Vagina (tissue), 2 donors: ENCODE measurements at places on chromosomes 7 and 10.
A peak's percentile ranks its signal among the peaks of the same experiment; 100 is the strongest.

GRCh38 chr10:61410353-61411070, 42.7 kb downstream of the TMEM26 start:
- H3K27me3 ChIP-seq, result no peaks in the 10 kb centered on the region
- no peak overlapping the region for H3K27ac ChIP-seq
- H3K36me3 ChIP-seq, result no peaks in the 10 kb centered on the region
- H3K4me1 ChIP-seq, result no peaks in the 10 kb centered on the region
- DNase-seq, result no peak

DNA sequence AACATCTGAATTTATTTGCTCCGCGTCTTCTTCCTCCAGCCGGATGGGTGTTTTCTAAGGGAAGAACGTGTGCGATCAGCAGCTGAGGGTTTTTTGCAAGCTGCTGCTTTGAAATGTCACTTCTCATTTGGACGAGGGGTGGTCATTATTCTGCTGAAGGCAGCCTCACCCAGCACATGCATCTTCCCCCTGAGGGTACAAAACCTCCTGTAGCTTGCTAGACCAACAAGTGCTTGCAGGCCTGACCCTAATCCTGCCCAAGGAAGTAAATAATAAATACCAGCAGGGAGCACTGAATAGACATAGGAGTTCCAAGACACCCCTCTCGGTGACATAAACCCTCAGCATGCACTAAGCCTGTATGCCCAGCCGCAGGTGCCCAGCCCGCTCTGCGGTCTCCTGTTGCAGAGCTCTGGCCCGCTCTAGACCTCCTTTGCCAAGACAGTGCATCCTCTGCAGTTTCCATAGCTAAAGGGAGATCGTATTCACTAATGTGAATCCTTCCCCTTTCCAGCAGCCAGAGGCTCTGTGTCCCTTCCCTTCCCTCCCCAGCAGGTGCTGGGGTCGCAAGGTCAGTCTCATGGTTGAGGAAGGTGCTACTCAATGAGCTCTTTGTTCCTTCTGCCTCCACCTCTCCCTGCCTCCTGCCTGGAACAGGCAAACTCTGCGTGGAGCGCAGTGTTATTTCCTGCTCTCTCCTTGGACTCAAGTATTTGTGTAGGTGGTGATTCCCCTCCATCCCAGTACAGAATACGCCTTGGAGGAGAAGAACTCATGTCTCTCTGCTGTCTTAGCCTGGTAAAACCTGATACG, 36.6 kb downstream of the SBDS start:
- no peaks in the 10 kb centered on the region for H3K4me1 ChIP-seq
- H3K27me3 ChIP-seq, result no peaks in the 10 kb centered on the region
- H3K27ac ChIP-seq, result no peak overlapping the region
- no peak overlapping the region for H3K4me3 ChIP-seq
- DNase-seq, result no peak

DNA sequence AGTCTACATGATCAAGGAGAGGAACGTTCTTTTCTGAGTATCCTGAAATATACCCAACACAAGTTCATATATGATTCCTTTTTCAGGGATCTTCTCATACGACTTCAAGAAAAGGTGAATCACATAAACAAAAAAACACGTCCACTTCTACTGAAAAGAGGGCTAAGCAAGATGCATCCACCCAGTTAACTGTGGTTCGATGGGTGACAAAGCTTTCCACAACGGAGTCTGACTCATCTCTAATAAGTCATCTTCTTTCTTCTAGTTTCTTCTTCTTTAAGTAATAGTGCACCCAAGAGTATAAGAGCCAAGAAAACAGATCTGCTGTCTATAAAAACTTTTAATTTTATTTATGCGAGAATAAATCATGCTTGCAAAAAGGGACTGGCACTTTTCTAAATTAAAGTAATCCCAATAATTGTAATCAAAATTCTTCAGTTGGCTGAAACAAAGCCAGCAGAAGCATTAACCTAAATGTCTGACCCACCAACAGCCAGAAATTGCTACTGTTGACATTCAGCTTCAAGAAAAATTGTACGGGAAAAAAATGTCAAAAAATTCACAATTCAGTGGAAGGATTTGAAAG, 146.9 kb upstream of the ANK3 start:
- H3K27me3 ChIP-seq, result no peaks in the 10 kb centered on the region
- no peak for DNase-seq
- H3K36me3 ChIP-seq, result no peaks in the 10 kb centered on the region
- no peaks in the 10 kb centered on the region for H3K4me1 ChIP-seq
- no peak overlapping the region for H3K4me3 ChIP-seq

DNA sequence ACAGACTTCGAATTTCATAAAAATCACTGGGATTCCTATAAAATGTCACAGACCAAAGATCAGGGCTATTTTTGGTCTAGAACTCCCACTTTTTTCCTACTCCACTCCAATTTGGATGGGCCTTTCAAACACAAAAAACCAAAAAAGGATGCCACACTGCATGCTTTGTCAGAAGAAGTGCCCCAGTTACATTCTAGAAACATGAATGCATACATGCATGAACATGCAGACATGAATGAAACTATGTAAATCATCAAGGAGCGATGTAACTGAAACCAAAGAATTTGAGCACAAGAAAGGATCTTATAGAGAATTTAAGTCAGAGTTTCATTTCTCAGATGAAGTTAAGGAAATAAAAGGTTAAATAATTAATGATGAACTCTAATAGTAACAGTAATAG, 31.8 kb upstream of the FAM133B start:
- no peak for DNase-seq
- H3K36me3 ChIP-seq, result peaks cover 5% of the 10 kb centered on the region
- H3K27me3 ChIP-seq, result no peaks in the 10 kb centered on the region
- peak overlapping the region; percentile 35 for H3K27ac ChIP-seq

DNA sequence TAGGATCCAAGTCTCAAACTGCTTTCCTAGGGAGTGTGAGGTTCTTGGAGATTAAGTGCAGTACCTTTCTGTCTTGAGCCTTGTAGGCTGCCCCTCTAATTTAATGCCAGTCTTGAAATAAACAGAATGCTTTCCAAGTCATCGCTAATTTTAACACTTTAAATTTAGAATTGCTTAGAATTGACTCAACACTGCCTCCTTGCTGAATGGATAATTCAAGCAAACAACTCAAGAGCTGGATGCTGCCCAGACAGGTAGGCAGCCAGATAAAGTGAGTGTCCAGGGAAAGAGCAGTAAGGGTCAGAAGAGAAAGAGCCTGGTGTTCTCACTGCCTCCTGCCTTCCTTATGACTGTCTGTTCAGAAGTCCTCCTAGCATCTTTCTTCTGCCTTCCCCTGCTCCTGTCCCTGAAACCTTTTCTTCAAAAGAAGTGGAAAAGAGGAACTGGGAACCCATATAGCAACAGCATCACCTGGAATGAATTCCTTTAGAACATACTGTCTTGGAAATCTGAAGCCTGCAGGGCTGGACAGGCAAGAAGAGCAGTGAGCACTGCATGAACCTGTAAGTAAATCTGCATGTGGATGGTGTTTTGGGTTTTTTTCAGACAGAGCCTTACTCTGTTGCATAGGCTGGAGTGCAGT, 3.1 kb upstream of the GOT1 start:
- DNase-seq, result no peak
- no peak overlapping the region for H3K4me3 ChIP-seq
- peaks cover 35% of the 10 kb centered on the region for H3K4me1 ChIP-seq
- no peaks in the 10 kb centered on the region for H3K27me3 ChIP-seq
- H3K36me3 ChIP-seq, result no peaks in the 10 kb centered on the region
- H3K27ac ChIP-seq, result no peak overlapping the region

DNA sequence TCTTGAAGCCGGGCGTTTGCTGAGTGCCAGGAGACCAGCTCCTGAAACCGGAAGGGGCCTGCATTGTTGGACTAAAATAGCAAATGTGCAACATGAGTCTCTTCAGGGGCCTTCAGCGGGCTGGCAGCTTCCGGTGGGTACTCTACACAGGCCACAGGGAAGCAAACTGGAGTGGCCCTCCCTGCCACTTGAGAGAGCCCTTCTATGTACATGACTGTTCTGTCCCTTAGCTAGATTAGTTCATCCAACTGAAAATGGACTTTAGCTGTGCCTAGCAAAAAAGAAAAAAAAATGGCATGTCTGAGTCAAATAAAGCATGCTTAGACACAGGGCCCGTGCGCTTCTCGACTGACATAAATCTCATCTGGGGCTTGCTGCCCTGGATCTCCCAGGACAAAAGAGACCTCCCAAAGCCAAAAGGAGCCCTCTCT, 115.3 kb upstream of the TCF7L2 start:
- DNase-seq, result no peak
- H3K36me3 ChIP-seq, result no peaks in the 10 kb centered on the region
- no peaks in the 10 kb centered on the region for H3K4me1 ChIP-seq
- H3K4me3 ChIP-seq, result no peak overlapping the region
- H3K27me3 ChIP-seq, result no peaks in the 10 kb centered on the region

GRCh38 chr7:122577449-122578003, 121.4 kb downstream of the RNF133 start:
- H3K4me3 ChIP-seq, result no peak overlapping the region
- H3K27ac ChIP-seq, result no peak overlapping the region
- DNase-seq, result no peak
- no peaks in the 10 kb centered on the region for H3K4me1 ChIP-seq
- peaks cover 4% of the 10 kb centered on the region for H3K36me3 ChIP-seq
- no peaks in the 10 kb centered on the region for H3K27me3 ChIP-seq

DNA sequence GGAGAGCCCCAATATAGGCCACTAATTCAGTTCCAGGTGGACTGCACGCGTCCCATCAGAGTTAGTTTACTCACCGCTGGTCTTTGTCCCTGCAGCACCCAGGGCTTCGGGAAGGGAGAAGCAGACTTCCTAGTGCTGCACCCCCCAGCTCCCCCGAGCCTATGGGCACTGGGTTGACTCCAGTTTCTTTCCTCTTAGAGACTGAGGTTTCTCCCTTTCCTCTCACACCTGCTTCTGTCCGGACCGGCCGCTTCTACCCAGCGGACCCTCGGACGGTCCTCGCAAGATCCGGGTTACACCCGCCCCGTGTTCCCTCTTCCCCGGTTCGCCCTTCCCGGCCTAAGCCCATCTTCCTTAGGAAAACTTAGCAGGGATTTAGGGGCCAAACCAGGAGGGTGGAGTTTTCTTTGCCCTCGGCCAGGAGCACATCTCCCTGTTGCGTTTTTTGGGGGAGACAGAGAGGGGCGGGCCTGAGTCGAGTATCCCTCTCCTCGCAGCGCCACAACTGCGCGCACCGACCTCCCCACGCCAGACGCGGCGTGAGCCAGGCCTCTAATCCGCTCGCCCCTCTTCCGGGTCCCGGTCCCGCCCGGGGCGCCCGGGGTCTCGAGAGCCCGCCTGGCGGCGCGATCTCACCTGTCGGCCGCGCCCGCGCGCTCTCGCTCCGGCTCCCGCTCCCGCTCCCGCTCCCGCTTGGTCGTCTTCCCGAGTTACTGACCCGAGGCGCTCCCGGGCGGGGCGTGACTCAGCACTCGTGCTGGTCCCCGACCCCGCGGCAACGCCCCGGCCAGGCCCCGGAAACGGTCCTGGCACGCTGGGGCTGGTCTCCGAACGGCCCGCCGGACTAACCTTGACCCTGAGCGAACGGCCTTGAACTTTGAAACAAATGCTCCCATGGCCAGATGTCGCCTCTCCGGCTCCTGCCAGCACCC, at the start of gene AIFM2:
TSS of gene AIFM2 (minus strand) at position 728 of the 932 bp plus-strand sequence. CDS start 8,741 bp downstream, outside the sequence.
- DNase-seq, result no peak
- H3K4me1 ChIP-seq, result peaks cover 25% of the 10 kb centered on the region
- no peaks in the 10 kb centered on the region for H3K27me3 ChIP-seq
- peak within 1 kb of the TSS; percentile 60 for H3K27ac ChIP-seq
- H3K36me3 ChIP-seq, result no peaks in the 10 kb centered on the region

DNA sequence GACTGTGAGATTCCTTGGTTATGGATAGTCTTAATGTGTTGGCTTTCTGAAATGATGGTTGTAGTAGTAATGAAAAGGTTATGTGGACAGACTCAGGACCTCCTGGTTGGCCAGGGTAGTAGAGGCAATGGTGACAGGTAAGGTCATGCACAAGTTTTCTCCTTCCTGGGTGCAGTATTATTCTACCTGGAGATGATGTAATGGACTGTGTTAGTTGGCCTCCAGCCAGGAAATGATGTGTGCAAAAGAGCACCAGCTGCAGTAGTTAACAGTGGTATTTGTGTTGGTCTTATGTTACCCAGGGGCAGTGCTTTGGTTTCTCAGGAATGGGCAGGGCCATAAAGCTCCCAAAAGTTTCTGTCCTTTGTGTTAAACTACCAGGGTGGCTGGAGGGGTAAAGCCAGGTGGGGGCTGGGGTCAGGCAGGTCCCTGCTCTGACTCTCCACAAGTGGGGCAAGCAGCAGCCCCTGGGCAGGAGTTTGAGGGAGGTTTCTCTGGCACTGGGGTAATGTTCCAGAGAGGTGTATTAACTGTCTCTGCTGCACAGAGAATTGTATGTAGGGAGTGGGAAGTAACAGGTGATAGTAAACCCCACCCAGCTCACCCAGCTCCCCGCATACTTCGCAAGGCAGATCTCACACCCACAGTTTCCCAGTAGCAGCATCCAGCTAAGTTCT, 36.3 kb downstream of the GPR22 start:
- peaks cover 19% of the 10 kb centered on the region for H3K4me1 ChIP-seq
- H3K36me3 ChIP-seq, result no peaks in the 10 kb centered on the region
- H3K27ac ChIP-seq, result no peak overlapping the region
- no peak overlapping the region for H3K4me3 ChIP-seq
- no peaks in the 10 kb centered on the region for H3K27me3 ChIP-seq

- no peaks in the 10 kb centered on the region for H3K27me3 ChIP-seq
- no peak overlapping the region for H3K4me3 ChIP-seq
- H3K4me1 ChIP-seq, result no peaks in the 10 kb centered on the region
- DNase-seq, result no peak
Observed at GRCh38 chr10:75916906-75917305, 485.5 kb downstream of the LRMDA start.

- no peak overlapping the region for H3K4me3 ChIP-seq
- no peaks in the 10 kb centered on the region for H3K27me3 ChIP-seq
- no peaks in the 10 kb centered on the region for H3K36me3 ChIP-seq
- no peak overlapping the region for H3K27ac ChIP-seq
Observed at GRCh38 chr7:158530800-158531609, 56.6 kb downstream of the PTPRN2 start.

DNA sequence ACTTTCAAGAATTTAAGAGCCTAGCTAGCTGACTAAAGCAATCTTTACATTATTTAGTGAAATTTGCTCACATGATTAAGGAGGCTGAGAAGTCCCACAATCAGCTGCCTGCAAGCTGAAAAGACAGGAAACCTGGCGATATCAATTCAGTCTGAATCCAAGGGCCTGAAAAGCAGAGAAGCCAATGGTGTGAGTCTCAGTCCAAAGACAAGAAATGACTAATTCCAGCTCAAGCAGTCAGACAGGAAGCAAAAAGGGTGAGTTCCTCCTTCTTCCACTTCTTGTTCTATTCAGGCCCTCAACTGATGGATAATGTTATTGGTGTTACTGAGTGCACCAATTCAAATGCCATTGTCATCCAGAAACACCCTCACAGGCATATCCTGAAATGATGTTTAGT, 1231.6 kb upstream of the CELF2 start:
- H3K4me1 ChIP-seq, result no peaks in the 10 kb centered on the region
- no peak overlapping the region for H3K4me3 ChIP-seq
- no peaks in the 10 kb centered on the region for H3K27me3 ChIP-seq
- no peak for DNase-seq
- no peak overlapping the region for H3K27ac ChIP-seq

- no peaks in the 10 kb centered on the region for H3K27me3 ChIP-seq
- H3K27ac ChIP-seq, result no peak overlapping the region
- H3K36me3 ChIP-seq, result no peaks in the 10 kb centered on the region
- DNase-seq, result peak; percentile 20
- no peaks in the 10 kb centered on the region for H3K4me1 ChIP-seq
- no peak overlapping the region for H3K4me3 ChIP-seq
Observed at GRCh38 chr7:50203521-50203920, 101.0 kb upstream of the IKZF1 start.

- no peak for DNase-seq
- no peaks in the 10 kb centered on the region for H3K4me1 ChIP-seq
- no peaks in the 10 kb centered on the region for H3K27me3 ChIP-seq
- H3K36me3 ChIP-seq, result no peaks in the 10 kb centered on the region
- H3K4me3 ChIP-seq, result no peak overlapping the region
Observed at GRCh38 chr7:147541261-147541660, 1049.3 kb upstream of the C7orf33 start.
